ENCODE measurements at places on chromosomes 12 and 14. TPM values are rescaled to one million over a fixed set of nuclear protein-coding genes. Genes with fewer than 3 reads are reported as not detected.

DNA sequence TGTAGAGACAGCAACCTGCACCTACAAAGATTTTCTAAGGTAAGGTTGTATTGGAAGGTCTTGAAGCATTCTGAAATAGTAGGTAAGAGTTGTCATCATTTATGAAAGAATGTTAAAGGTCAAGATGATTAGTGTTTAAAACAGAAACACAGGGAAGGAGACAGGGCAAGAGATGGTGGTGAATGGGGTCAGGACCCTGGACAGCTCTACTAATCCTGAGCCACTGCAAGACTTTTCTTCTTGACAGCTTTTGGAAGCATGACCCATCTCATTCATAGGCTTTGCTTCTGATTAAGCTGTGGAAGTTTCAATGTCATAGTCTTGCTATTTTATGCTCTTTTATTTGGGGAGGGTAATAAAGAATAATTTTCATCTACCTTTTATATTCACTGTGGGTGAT lies 75.5 kb upstream of the CAND1 start:
- H3K4me1 ChIP-seq = no peaks in the 10 kb centered on the region
- peaks cover 8% of the 10 kb centered on the region for H3K27me3 ChIP-seq
- no peak overlapping the region for H3K4me3 ChIP-seq
- DNase-seq = peak; percentile 2
- H3K27ac ChIP-seq = no peak overlapping the region

- peaks cover 36% of the 10 kb centered on the region for H3K27me3 ChIP-seq
- peaks cover 11% of the 10 kb centered on the region for H3K36me3 ChIP-seq
- H3K4me1 ChIP-seq = peaks cover 7% of the 10 kb centered on the region
- DNase-seq = no peak
These were observed 1.2 kb downstream of the ALDH1L2 start for GRCh38 chr12:105083031-105083430.

DNA sequence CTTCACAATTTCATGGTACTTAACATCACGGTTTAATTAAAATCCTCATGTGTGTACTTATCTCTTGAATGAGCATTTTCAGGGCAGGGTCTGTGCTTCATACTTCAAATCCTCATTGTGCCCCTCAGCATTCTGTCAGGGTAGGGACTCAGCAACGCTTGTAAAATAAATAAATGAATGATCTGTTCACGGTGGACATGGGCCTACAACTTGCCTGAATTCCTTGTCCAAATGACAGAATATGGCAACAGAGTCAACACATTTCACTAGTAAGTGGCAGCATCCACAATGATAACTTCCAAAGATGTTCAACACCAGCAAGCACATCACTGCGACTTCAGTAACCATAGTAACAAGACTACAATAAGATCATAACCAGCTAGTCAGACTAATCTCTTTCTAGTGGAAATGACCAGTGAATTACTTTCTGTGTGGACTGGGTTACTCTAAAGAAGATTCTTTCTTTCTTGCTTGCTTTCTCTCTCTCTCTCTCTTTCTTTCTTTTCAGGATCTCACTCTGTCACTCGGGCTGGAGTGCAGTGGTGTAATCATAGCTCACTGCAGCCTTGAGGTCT lies 14.5 kb upstream of the GNPTAB start:
- no peaks in the 10 kb centered on the region for H3K27me3 ChIP-seq
- no peak for DNase-seq
- H3K4me1 ChIP-seq = peaks cover 4% of the 10 kb centered on the region
- no peak overlapping the region for H3K27ac ChIP-seq

DNA sequence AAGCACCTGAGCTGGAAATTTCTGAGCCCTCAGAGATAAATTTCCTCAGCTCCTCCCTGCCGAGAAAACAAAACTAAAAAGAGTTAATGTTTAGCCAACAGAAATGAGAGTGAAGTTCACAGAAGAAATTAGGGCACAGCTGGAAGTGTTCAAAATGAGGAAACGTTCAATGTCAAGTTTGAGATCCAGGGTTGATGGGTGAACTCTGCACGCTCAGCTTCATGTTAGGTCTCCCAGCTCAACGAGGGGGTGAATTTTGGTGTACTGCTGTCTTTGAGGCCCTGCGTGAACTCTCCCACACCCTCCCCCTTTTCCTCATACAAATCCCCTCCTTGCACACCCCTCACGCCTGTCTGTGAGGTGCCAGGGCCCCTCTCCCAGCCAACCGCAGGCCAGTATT lies 13.3 kb upstream of the OAS3 start:
- no peaks in the 10 kb centered on the region for H3K27me3 ChIP-seq
- no peak for DNase-seq
- peaks cover 2% of the 10 kb centered on the region for H3K36me3 ChIP-seq
- H3K4me3 ChIP-seq = no peak overlapping the region
- H3K4me1 ChIP-seq = no peaks in the 10 kb centered on the region

- H3K27ac ChIP-seq = no peak overlapping the region
- DNase-seq = no peak
- no peak overlapping the region for H3K4me3 ChIP-seq
- no peaks in the 10 kb centered on the region for H3K27me3 ChIP-seq
- peaks cover 8% of the 10 kb centered on the region for H3K36me3 ChIP-seq
- H3K4me1 ChIP-seq = peaks cover 18% of the 10 kb centered on the region
These were observed 21.4 kb downstream of the KLRF2 start for GRCh38 chr12:9902539-9903228.

DNA sequence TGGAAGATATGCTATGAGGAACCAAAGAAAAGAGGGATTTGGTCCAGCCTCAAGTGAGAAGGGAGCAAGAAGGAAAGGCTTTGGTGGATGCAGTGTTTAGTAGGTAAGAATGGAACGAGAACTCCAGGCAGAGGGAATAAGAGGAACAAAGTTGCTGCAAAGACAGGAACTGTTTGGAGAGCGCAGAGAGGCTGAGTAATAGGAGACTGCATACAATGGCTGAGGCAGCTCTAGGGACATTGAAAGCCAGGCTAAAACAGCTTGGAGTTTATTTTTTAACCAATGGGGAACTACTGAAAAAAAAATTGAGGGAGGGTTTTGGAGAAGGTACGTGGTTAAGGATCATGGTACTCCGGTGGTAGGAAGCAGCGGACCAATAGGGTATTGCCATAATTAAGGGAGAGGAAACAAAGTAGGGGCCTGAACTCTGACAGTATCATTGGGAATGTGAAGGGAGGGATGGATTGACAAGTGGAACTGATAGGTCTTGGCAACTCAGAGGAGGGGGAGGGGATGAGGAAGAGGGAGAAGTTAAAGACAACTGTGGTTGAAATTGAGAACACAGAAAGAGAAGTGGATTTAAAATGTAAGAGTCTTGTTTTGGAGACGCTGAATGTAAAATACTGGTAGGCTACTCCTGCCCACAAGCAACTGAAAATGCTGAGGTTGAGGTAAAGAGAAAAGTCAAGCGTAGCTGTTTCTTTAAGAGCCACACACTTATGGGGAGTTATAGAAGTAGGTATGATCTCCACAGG lies 4.8 kb downstream of the ASCL4 start:
- H3K4me1 ChIP-seq = peaks cover 16% of the 10 kb centered on the region
- peaks cover 58% of the 10 kb centered on the region for H3K27me3 ChIP-seq
- H3K4me3 ChIP-seq = no peak overlapping the region
- H3K27ac ChIP-seq = no peak overlapping the region

GRCh38 chr12:110935588-110935987 lies 15.2 kb upstream of the MYL2 start:
- H3K27ac ChIP-seq = no peak overlapping the region
- DNase-seq = no peak
- H3K4me3 ChIP-seq = no peak overlapping the region
- H3K4me1 ChIP-seq = peaks cover 5% of the 10 kb centered on the region

DNA sequence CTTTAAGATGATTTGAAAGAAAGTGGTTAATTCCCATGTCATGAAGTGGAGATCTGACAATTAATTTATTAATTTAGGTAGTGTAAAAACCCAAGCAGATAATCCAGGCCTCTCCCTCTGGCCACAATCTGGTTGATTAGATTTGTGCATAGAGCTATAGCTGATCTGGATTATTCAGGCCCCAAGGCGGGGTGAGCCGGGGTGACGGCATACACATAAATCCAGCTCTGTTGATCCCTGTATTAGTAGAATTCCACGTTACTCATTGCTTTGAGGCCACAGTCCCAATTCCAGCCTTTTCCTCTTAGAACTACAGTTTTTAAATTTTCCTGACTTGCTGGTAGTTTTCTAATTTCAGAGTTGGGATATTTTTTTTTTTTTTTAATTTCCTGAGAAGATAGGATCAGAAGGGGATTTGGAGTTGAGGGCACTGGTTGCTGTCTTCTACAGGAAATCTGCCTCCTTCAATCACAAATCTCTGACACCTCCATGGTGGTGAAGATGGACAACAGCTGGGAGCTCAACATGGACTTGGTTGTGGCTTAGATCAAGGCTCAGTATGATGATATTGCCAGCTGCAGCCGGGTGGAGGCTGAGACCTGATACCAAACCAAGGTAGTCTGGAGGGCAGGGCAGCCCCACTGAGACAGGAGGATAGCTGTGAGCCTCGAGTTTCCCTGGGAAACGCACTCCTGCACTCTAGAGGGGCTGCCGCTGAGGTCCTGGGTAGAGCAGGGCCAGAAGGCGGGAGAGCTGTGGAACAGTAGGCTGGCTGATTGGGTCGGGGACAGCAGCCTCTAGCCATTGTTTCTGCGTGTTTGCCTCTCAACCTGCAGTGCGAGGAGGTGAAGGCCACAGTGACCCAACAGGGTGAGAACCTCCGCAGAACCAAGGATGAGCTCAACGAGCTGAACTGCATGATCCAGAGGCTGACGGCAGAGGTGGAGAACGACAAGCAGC lies 19.4 kb downstream of the KRT85 start:
- H3K4me1 ChIP-seq = peaks cover 6% of the 10 kb centered on the region
- no peak overlapping the region for H3K4me3 ChIP-seq
- DNase-seq = no peak
- no peak overlapping the region for H3K27ac ChIP-seq
- H3K27me3 ChIP-seq = no peaks in the 10 kb centered on the region

GRCh38 chr14:73339846-73340595 lies 102.7 kb downstream of the PAPLN start:
- no peak overlapping the region for H3K4me3 ChIP-seq
- no peak overlapping the region for H3K27ac ChIP-seq
- H3K27me3 ChIP-seq = no peaks in the 10 kb centered on the region
- no peaks in the 10 kb centered on the region for H3K36me3 ChIP-seq

DNA sequence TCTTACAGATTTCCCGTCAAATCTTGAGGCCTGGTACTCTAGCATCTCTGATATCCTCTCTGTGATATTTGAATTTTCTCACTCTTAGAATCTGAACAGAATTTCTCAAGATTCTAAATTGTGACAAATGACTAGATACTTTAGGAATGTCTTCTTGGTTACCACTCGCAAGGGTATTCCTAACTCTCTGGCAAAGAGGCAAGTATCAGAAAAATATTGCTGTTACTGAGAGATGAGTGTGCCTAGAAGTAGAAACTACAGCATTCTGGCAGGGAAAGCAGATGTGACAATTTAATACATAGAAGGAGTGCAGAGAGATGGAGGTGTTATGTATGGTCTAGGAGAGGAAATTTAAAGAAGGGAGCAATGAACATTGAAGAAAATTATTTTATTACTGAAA lies 467.8 kb downstream of the LRIG3 start:
- no peaks in the 10 kb centered on the region for H3K27me3 ChIP-seq
- H3K4me3 ChIP-seq = no peak overlapping the region
- no peaks in the 10 kb centered on the region for H3K4me1 ChIP-seq
- no peak overlapping the region for H3K27ac ChIP-seq
- no peaks in the 10 kb centered on the region for H3K36me3 ChIP-seq

The LMO3 gene
- not detected for total RNA-seq

The MDGA2 gene
- not detected for total RNA-seq

The TGM1 gene
- total RNA-seq = 9.3 TPM

The EML5 gene
- 4.9 TPM for total RNA-seq

The GPR132 gene
- total RNA-seq = 38.2 TPM

Measured in activated T-cell treated with anti-CD3 and anti-CD28 coated beads, Interleukin-2, amount 50 U/mL, for 72 hours (primary cell).